ENCODE measurements at places on chromosomes 12 and 14. TPM values are rescaled to one million over a fixed set of nuclear protein-coding genes. Genes with fewer than 3 reads are reported as not detected.

DNA sequence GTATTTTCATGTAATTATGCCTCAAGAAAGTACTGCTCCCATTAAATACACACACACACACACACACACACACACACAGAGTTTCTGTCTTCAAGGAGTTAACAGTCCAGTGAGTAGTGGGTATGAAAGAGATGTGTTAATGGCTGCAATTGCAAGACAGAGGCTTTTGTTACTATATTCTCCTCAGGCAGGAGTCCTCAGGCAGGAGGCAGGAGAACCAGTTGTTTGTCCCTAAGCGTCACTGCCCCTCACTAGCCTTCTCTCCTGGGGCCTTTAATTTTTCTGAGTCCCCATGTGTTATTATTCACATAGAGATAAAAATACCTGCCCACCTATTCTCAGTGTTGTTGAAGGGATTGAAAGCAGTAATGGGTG lies 31.2 kb downstream of the DAD1 start:
- no peak for DNase-seq

DNA sequence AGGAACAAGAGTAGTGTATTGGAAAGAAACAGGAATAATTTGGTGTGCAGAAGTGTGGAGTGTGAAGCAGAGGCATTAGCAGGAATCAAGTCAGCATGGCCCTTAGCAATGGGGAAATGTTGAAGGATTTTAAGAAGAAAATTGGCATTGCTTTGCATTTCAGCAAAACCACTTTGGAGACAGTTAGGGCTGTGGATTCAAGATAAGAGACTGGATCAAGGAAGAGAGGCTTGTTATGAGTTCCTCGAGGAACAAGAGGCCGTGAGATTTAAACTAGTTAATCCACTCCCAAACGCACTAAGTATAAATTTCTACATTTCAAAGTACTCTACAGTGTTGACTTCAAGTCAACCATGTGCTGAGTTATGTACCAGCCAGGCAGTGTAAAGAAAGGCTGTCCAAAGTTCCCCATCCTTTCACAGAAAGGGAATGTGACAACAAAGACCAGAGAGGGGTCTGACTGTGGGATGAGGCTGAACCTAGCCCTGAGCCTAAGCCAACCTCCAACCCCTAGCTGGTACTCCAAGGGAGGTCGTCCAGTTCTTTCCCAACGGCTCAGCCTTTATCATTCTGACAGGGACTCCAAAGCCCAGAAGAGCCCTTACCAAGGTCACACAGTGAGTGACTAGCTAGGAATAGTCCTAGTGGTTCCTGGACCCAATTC lies 91.2 kb upstream of the BMP4 start:
- DNase-seq, result no peak

DNA sequence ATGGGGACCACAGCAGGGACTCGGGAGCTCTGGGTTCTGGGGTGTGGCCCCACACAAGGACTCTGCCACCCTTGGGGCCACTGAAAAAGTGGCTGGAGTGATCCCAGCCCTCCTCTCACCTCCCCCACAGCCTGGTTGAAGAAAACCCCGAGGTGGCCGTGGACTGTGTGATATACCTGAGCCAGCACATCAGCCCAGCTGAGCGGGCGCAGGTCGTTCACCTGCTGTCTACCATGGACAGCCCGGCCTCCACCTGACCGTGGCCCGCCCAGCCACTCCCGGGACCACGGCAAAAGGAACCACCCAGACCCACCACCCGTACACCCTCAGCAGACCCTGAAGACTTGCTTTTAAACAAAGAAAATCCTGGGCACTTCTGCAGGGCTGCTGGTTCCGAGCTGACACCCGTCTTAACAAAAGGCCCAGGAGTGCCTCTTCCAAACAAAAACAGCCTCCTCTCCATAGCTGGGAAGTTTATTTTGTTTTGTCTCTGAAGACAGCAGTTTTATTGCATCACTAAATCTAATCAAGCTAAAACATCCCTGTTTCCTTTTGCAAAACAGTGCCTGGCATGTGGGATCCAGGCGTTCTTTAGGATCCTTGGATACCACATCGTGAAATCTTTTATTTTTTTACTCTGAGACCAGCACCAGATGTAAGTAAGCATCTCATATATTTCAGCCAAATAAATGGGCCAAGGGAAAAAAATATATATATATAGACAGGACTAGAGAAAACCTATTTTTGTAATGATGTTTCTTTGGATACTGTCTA lies 42.8 kb downstream of the FOXN4 start:
- no peak for DNase-seq

RNF212B gene
- not detected for total RNA-seq

GRCh38 chr12:70774055-70774454 lies 136.8 kb upstream of the PTPRB start:
- no peak for DNase-seq

- DNase-seq, result no peak
Observed at GRCh38 chr12:27396216-27396815, 50.2 kb upstream of the SMCO2 start.

PA2G4 gene
- total RNA-seq, result 358 TPM

DNA sequence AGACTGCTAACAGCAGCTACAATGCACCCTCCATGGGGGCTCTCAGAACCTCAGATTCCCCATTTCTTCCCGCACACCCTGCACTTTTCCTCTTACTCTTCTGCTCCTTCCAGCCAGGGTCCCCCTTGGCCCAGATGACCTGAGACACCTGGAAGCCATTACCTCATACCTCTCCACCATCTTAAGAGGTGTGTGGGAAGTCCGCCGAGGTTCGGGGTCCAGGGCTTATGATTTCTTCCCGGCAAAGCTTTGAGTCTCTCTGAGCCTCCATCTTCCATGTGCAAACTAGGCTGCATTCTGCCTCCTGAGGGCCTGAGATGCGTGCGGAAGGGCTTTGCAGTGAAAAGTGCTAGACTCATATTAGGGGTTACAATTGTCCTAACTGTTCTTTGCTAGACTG lies 5.3 kb downstream of the GSC start:
- no peak for DNase-seq

DNA sequence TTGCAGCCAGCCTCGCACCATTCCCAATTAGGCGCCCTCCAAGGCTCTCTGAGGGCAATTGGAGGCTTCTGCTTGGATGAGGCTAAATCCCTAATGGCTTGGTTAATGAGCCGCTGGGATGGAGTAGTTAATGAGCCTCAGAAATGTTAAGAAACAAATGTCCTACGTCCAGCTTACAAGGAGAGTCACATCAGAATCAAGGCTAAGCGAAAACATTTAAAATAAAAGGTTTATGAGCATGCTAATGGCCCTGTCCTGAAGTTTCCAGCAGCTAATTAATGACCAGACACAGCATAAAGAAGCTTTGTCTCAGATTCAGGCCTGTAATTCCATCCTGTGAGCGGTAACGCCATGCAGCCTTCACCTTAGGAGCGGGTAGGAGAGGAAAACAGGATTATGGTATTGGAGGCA lies 200.7 kb upstream of the BCL2L14 start:
- no peak for DNase-seq

GRCh38 chr12:128140551-128140950 lies 126.4 kb upstream of the TMEM132C start:
- DNase-seq, result peak; percentile 9

DNA sequence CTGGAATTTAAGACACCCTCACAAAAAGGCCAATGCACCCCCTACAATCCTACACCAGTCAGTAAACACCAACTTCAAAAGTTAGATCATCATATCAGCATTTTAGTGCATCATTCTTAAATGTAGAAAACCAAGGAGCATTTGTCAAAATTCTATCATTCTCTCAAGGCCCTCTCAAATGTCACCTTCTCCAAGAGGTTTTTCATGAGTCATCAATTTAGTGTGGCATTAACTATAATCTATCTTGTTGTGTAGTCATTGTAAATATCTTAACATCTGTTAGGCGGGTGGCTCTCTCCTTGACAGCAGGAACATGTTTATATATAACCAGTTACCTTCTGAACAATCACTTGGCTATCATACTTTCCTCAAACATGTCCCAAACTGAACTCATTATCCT lies 62.1 kb upstream of the G2E3 start:
- no peak for DNase-seq

GRCh38 chr12:5280086-5280485 lies 151.8 kb upstream of the NTF3 start:
- DNase-seq, result no peak

GRCh38 chr14:32468955-32469354 lies 139.9 kb downstream of the AKAP6 start:
- peak; percentile 46 for DNase-seq

Measured in NCI-H460 (cell line).